ENCODE measurements at places on chromosomes 5 and 9.

DNA sequence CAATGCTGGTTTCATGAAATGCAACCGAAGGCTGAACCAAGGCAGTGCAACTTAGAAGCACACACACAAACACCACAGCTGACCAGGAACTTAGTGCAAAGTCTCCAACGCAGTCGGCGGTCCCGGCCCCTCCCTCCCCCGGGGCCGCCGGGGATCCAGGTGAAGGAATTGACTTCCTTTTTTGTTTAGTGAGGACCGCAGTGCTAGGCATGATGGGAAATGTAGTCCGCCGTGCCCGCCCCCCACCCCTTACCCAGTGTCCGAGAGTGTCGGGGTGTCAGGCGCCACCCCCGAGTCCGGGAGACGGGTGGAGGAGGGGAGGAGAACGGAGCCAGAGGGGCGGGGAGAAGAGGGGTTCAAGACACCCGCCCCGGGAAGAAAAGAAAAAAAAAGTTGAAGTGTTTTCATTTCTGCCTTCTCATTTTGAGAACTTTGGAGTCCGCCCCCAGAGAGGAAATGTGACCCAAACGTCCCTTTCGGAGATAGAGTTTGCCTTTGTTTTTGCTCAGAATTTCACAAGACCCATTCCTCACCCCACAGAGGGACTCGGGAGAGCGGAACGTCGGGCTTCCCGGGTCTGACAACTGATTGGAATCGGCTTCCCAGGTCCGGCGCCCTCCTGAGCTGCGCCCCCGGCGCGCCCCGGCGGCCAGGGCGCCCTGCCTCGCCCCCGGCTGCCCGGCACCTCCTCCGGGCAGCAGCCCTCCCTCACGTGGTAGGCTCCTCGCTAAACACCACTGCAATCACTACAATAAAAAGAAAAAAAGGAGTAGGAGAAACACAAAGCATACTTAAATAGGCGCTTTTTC is 2.0 kb downstream of the IER5L start:
- DNase-seq = peak; percentile 77

DNA sequence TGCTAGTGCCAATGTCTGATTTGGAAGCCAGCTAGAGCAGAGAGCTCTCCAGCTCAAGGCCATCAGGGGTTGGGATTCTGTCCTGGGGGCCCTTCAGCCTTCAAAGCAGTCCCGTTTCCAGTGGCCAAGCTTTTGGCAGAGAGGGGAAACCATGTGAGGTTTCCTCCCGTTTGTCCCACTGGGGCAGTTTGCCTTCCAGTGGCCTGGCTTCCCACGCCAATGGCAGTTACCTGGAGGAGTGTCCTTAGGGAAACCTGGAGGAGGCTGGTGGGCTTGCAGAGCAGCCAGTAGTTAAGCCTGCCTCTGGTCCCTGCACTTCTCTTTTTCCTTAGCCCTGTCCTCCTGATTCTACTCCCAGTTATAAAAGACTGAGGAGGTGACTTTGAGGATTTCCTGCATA is 37.7 kb downstream of the FGD3 start:
- peak; percentile 61 for DNase-seq

GRCh38 chr5:177612215-177612673 is 12.3 kb downstream of the B4GALT7 start:
- no peak for DNase-seq

DNA sequence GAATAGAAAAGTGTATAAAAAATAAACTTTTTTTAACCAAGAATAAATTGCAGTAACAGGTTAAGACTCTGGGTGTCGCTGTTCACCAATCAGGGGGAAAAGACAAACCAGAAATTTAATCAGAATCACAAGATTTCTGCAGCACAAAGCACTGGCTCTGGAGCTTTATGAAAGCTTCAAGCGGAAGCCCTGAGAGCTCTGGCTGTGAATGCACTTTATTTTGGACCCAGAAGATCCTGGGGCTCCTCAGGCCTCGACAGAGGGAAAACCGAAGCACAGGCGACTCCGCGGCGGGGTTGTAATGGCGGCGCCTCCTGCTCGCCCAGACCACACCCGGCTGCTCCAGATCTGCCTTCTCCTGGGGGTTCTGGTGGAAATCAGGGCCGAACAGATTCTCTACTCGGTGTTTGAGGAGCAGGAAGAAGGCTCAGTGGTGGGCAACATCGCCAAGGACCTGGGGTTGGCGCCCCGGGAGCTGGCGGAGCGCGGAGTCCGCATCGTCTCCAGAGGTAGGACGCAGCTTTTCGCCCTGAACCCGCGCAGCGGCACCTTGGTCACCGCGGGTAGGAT is at the start of gene PCDHGA4:
TSS of gene PCDHGA4 (plus strand) at position 122 of the 570 bp plus-strand sequence. CDS start at position 209, 87 bp downstream.
- no peak for DNase-seq

DNA sequence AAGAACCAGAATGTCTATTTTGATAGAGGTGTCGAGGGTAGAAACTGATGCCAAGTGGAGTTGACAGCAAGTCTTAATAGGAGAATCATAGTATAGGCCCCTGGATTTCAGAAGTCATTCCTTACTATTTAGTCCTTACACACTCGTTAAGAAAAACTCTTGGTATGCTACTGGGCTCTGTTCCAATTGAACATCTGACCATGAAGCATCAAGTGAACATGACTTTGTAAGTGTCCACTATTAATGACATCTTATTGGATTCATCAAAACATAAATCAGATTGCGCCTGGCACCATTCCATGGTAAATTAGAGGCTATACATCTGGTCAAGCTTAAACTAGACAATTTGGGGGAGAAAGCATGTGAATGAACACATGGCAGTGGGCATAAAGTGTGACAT is 1056.5 kb upstream of the EDIL3 start:
- DNase-seq = no peak

GRCh38 chr5:179118338-179118737 is 58.2 kb downstream of the ZNF354C start:
- DNase-seq = no peak

- DNase-seq = no peak
These were observed 9.6 kb upstream of the FSD1L start for GRCh38 chr9:105438141-105438806.

- DNase-seq = no peak
These were observed 65.6 kb downstream of the TEX10 start for GRCh38 chr9:100287186-100287585.

- DNase-seq = peak; percentile 60
These were observed at the start of gene EFNA5 for GRCh38 chr5:107670932-107671741. EFNA5 (minus strand) TSS chr5:107670937.

DNA sequence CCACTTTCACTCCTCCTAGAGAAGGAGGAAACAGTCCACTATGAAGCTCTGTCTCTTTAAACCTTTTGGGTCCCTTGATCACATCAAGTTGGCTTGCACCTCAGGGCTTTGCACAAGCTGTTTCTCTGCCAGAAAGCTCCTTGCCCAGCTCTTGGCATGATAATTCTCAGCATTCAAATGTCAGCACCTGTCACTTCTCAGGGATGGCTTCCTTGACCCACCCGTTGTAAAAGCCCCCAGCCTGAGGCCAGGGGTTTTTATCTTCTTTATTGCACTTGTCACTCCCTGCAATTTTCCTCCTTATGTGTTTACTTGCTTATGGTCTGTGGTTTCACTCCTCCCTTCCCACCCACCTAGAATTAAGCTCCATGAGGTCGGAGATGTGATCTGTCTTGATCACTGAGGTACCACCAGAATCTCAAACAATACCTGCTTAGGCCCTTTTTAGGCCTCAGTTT is 200.7 kb upstream of the TBC1D2 start:
- DNase-seq = no peak

DNA sequence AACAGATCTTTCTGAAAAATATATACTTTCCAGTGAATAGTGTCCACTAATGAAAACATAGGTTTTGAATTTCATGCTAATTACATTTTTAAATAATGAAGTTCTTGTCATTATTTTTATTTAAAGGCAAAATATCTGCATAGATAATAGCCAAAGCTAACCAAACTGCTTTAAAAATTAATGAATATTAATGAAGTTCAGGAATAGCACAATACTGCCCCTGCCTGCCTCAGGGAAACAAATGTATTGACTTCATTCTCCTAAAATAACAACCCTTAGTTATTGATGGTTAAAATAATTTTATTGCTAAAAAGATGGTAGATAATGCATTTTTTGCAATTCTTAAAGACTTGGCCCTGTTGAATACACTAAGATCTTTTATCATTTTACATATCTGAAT is 103.6 kb upstream of the SSBP2 start:
- DNase-seq = no peak

- no peak for DNase-seq
These were observed 360.6 kb upstream of the MEF2C start for GRCh38 chr5:89243611-89244010.

DNA sequence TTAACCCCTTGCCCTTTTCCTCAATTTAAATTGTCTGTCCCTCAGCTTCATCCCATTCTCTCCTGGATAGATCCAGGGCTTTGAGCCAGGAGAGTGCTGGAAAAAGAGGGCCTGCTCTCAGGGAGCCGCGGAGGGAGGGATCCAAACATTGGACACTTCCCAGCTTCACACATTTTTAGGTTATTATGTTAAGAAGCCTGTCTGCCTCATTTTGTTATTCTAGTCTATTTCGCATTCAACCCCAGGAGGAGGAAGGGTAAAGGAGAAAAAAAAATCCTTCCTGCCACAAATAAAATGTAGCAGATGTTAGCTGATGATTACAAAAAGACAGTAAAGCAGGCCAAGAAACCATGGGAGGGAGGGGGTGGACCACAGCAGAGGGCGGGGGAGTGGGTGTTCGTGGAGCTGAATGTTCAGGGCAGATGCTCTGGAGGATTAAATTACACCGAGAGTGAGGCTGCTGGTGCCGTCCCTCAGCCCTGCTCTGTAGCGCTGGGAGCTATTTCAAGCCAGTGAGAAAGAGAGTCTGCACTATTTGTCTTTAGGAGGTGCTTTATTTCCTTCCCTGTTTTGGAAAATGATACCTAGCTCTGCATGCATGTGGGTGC is 60.6 kb upstream of the ZFR start:
- no peak for DNase-seq

DNA sequence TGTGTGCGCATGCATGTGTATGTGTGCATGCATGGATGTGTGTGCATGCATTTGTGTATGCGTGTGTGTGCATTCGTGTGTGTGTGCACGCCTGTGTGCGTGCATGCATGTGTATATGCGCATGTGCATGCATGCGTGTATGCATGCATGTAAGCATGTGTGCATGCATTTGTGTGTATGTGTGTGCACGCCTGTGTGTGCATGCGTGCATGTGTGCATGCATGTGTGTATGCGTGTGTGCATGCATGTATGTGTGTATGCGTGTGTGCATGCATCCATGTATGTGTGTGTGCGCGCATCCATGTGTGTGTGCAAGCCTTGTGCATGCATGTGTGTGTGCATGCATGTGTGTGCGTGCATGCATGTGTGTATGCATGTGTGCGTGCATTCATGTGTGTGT is 276.8 kb downstream of the PBX3 start:
- no peak for DNase-seq

GRCh38 chr9:136268735-136269134 is 23.1 kb upstream of the QSOX2 start:
- DNase-seq = no peak

GRCh38 chr5:54207566-54207965 is 102.8 kb downstream of the ARL15 start:
- DNase-seq = no peak

DNA sequence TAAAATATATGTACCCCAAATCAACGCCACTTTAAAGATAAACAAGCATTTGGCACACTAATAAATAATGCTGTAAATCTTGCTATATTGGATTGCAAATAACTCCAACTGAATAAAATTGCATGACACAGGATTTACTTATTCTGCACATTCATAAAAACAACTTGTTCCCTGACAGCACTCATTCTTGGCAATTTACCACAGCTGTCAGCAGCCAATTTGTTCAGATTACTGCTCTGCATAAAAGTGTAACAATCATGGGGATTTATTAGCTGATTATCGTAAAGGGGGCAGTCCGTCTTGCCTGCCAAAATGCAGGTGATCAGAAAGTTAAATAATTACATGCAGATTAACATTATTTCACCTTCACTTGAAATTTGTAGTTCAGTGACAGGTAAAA is 285.3 kb downstream of the SLF1 start:
- DNase-seq = no peak

DNA sequence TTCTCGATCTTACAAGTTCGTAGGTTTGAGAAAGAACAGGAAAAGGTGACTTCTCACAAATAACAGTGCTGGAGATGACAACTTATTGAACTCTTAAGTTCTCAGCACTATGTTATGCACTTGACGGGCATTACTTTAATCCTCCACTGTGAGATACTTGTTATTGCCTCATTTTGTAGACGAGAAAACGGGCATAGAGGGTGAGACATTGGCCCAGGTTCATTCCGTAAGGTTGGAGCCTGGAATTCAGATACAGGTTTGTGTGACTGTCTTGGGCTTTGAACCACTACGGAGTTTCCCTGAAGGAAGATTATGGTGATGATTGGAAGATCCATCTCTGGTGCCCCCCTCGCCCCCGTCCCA is 657 bp downstream of the MAT2B start:
- peak; percentile 68 for DNase-seq

- no peak for DNase-seq
These were observed 20.9 kb downstream of the GZMA start for GRCh38 chr5:55123365-55123764.

DNA sequence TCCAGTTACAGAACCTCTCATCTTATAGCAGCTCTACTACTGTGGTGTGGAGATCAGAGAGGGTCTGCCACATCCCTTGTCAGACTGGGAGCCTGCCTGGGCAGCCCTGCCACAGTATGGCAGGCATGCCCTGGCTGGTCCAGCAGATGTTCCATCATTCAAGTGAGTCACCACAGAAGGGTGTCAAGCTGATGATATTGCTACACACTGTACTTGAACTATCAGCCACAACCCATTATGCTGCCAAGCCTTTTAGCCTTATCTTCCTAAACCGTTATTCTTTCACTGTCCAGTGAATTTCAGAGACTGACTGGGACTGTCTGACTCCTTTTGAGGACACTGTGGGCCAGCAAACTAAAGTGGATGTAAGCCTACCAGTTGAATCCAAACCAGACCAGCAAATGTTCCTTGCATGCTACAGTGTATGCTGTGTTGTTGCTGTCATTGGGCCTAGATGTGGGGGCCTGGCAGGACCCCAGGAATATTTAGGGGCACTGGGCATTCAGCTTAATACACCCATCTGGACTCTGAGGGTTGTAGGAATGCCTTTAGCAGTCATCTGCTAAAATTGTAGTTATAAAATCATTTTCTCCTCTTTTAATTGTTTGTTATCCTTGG is 202.6 kb downstream of the NR3C1 start:
- no peak for DNase-seq

GRCh38 chr5:6948562-6948961 is 235.3 kb downstream of the TENT4A start:
- no peak for DNase-seq

All from activated effector memory CD4-positive, alpha-beta T cell treated with anti-CD3 and anti-CD28 coated beads, Interleukin-2, amount 50 U/mL, for 16 hours (primary cell).